ENCODE measurements at places on chromosomes 5 and 9. TPM values are rescaled to one million over a fixed set of nuclear protein-coding genes. Genes with fewer than 3 reads are reported as not detected.

DNA sequence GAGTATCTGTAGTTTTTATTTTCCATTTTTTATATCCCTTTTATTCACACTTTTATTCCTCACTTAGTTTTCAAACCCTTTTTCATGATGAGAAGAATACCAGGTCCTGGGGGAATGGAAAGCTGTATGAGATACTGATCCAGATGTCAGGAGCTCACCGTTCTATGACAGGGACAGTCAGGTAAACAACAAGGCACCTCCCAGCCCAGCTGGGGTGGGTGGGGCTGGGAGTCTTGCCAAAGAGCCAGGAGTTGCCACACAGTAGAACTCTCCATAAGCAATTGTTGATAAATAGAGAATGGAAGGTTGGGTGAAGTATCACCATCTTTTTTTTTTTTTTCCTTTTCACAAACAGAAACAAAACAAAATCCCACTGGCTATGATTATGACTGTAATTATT, 225.8 kb downstream of the NSG2 start:
- DNase-seq = no peak

GRCh38 chr5:30968971-30969370, 224.5 kb upstream of the CDH6 start:
- DNase-seq = no peak

DNA sequence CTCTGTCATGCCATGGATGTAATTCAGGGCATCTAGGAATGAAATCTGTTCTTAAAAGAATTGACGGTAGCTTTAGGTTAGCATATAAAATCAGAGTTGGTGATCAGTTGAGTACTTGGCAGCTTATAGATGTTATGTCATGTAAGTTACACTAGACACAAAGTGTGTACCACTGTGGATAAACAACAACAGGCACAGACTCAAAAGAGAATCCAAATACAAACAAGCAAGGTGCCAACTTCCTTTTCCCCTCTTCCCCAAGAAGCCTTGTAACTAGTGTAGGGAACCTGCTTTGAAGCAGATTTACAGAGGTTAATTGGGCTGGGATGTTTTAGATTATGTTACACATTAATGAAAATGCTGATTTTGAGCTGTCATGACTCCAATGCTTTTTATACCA, 167.2 kb downstream of the PBX3 start:
- no peak for DNase-seq

GRCh38 chr5:68411161-68411560, 195.6 kb downstream of the PIK3R1 start:
- no peak for DNase-seq

DNA sequence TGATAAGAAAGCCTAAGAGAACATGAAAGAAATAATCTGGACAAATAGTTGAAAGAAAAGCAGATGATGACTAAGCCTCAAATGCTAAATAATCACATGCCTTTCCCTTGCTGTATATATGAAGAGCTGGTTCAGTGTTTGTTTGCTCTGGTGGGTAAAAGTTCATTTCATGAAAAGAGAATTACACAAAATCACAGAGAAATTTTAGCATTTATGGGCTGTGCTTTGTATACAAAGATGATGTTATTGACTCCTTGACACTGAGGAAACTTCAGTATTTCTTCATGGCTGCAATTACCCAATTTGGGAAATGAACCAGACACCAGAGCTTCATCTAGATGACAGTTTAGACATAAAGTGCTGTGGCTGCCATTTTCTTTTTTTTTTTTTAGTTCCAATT, 527.2 kb downstream of the NR2F1-AS1 start:
- no peak for DNase-seq

- no peak for DNase-seq
Observed at GRCh38 chr5:154168395-154168794, 22.1 kb upstream of the GALNT10 start.

GABRA1 gene
- not detected for total RNA-seq

DDX4 gene
- total RNA-seq = 0.27 TPM

SEC24A gene
- total RNA-seq = 31.7 TPM

ERAP2 gene
- 15.2 TPM for total RNA-seq

TNFSF8 gene
- 4.2 TPM for total RNA-seq

Measured in thyroid gland (tissue), 4 donors.